ENCODE measurements at places on chromosomes 11 and 22.

- peak; percentile 19 for DNase-seq
Observed at GRCh38 chr11:20355221-20356219, 8.0 kb upstream of the HTATIP2 start.

DNA sequence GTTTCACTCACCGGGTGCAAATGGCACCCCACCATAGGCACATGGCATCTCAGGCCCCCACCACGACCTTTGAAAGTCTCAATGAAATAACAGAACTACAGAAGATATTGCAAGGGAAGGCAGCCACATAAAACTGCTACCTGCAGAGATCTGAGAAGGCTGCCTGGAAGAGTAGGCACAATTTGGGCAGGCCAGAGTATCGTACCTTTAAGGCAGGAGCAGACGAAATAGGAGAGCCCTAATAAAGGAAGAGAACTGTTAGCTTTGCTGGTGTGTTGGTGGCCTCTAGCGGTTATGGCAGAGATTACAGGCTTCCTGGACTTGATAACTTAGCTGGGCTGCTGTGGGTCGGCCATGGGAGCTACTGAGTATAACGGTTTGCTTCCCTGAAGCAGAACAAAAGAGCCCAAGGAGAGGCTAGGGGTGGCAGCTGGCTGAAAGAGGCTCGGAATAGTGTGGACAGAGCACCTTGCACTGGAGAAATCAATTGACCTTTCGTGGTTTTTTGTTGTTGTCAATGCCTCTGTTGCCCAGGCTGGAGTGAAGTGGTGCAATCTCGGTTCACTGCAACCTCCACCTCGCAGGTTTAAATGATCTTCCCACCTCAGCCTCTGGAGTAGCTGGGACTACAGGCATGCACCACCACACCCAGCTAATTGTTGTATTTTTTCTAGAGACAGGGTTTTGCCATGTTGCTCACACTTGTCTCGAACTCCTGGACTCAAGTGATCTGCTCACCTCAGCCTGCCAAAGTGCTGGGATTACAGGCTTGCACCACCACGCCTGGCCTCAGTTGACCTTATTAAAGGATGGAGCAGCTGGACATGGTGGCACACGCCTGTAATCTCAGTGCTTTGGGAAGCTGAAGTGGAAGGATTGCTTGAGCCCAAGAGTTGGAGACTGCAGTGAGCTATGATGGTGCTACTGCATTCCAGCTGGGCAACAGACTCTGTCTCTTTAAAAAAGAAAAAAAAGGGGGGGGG, 4.8 kb downstream of the SDF2L1 start:
- DNase-seq: peak; percentile 47

DNA sequence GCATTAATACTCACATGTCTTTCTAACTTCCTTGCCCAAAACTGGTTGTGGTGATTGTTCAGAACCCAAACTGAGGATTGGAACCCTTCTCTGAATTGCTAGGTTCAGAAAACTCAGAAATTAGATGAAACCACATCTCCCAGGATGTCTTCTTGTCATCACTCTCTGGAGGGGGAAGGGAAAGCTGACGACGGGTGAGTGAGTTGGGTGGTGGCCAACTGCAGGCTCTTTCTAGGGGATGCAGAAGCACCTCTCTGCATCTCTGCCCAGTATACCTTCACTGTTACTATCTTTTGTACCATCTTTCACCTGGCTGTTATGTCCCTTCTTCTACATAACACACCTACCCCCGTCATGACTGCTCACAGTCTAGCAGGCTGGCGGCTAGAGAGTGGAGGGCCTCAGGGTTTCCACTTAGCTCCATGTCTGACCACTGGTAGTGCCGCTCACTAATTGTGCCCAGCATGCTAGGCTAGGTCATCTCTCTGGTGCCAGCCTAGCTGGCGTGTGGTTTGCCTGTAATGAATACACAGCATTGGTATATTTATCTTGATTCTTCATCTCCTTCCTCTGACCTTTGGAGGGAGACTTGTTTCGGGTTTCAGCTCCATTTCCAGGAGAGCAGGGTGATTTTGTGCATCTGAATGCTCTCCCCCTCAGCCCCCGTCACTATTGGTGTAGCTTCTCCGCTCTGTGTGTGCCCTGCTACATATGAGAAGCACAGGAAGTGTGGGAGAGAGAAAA, 7.3 kb downstream of the GRAMD1B start:
- DNase-seq: no peak

- DNase-seq: no peak
Observed at GRCh38 chr11:69605737-69606526, 35.0 kb upstream of the CCND1 start.

DNA sequence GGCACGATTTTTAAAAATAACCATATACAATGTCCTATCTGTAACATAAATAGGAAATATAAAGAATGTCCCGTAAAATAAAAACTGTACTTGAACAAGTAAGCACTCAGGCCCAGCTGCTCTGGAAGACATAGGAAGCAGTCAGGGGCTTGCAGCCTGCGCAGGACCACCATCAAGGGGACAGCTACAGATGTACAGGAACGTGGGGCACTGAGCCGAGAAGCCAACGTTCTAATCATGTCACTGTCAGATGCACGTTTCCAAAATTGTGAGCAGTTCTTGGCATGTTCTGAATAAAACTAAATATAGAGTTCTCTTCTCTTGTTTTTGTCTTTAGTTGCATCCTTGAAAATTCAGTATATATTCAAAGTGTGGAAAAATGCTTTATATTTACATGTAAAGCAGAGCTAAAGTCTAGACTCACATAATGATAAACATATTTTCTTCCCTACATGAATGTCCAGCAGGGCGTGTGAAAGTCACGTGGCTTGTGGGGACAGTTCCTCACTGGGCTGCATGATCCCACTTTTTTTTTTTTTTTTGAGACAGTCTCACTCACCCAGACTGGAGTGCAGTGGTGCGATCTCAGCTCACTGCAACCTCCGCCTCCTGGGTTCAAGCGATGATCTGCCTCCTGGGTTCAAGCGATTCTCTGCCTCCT, 28.4 kb upstream of the TSPAN18 start:
- DNase-seq: no peak

GRCh38 chr11:85749884-85750283, 61.1 kb downstream of the SYTL2 start:
- no peak for DNase-seq

DNA sequence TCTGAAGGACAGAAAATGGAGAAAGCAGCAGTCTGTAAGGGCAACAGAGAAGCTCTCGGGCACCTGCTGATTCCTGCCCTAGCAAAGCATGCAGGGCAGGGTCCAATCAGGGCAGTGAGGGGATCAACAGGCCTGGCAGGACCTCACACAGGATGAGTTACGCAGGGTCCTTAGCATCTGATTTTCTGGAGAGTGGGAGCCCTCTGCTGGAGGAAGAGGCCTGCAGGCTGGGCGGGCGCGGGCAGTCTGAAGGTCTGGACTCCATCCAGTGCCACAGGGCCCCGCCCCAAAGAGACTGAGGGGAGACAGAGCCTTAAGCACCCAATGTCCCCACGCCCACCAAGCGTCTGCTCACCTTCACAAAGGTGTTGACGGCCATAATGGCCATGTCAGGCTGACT, 28.9 kb downstream of the AP1B1 start:
- DNase-seq: no peak

DNA sequence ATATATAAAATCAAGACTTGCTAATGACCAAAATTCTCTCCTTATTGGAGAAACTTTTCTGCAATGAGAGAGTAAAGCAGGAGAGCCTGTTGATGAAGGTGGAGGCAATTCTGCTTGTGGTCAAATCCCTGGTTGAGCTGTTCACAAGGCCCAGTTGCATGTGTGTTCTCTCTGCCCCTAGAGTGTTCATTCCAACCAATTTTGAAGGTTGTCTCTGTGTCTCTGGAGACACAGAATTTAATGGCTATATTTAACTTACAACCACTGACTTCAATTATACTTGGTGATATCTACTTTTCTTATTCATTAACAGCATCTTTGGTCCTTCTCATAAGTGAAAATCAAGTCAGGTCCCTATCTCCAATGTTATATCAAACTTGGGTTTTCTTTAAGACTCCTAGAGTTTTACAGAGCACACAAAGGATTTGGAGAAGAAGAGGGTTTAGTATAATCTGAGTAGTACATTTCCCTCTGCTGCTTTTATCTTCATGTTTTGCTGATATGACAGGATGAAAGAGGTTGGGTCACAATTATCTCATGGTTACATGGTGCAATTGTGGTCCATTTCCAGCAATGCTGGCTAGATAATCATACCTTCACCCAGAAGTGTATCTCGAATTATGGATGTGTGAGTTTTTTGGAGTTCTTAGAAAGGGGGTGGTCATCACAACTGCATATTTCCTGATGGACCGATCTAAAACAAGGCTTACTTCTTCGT, 4.0 kb downstream of the OOSP4A start:
- no peak for DNase-seq

DNA sequence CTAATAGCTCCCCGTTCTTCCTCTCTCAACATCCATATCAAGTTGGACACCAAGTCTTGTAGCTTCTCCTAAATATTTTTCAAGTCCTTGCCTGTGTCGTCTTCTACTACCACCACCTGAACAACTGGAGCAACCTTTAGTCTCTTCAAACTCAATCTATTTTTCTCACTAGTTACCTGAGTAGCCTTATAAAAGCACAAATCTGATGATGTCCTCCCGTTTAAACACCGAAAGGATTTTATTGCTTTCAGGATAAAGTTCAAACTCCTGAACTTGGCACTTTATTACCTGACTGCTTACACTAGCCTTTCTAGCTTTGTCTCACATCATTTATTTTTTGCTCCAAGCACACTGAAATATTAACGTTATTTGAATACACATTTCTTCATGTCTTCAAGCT, 1.3 kb upstream of the PAK1 start:
- DNase-seq: no peak

DNA sequence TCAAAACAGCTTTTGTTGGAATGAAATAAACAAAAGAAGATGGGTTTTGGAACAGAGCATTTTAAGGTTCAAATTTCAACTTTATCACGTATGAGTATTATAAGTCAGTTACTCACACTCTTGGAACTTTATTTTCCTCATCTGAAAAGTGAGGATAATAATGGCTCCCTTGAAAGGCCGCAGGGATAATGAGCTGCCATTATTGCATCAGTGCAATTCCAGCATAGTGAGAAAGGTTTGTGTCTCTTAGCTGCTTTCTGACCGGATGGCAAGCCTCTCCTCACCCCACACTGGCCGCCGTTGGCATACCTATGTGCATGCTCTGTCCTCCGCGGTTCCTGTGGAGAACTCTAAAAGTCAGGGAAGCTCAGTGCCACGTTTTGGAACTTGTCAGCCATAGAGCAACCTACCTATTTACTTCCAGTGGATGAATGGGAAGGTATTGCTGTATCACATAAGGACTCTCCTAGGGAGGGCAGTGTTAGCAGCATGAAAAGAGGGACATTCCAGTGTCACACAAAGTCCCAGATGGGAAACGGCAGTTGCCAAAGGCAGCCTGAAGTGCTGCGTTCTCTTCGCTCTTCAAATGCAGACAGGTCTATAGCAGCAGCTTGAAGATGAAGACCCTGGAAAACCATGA, 368.9 kb downstream of the NTM start:
- DNase-seq: no peak

DNA sequence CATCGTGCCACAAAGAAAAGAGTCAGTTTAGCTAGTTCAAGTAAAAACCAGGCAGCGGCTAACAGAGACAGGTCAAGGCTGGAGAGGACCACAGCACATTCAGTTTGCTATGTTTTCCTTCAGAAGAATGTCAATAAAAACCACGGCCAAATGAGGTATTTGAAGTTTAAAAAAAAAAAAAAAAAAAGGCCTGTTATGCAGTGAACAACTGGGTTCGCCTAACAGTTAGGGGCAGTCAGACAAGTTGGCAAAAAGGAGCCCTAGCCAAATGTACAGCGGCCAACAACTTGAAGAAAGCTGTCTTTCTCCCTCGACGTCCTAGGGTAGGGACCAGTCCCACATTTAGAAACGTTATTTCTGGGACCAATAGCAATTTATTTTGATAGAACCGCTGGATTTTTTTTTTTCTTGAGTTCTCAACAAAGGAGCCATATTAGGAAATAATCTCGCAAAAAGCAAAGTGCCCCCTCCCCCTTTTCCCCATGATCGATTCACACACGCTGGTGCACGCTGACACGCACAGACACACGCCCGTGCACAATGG, 237.8 kb downstream of the TTC28 start:
- DNase-seq: no peak

DNA sequence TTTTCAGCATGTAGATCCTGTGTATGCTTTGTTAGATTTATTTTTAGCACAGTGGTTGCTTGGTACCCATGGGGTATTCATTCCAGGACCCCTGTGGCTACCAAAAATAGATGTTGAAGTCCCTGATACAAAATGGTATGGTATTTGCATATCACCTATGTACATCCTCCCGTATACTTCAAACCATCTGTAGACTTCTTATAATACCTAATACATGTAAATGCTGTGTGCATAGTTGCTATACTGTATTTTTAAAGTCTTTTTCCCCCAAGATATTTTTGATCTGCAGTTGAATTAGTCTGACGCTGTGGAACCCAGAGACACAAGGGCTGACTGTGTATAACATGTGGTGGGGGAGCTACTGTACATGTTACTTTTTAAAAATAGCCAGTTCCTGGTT, 101.1 kb downstream of the ATXN10 start:
- DNase-seq: no peak

DNA sequence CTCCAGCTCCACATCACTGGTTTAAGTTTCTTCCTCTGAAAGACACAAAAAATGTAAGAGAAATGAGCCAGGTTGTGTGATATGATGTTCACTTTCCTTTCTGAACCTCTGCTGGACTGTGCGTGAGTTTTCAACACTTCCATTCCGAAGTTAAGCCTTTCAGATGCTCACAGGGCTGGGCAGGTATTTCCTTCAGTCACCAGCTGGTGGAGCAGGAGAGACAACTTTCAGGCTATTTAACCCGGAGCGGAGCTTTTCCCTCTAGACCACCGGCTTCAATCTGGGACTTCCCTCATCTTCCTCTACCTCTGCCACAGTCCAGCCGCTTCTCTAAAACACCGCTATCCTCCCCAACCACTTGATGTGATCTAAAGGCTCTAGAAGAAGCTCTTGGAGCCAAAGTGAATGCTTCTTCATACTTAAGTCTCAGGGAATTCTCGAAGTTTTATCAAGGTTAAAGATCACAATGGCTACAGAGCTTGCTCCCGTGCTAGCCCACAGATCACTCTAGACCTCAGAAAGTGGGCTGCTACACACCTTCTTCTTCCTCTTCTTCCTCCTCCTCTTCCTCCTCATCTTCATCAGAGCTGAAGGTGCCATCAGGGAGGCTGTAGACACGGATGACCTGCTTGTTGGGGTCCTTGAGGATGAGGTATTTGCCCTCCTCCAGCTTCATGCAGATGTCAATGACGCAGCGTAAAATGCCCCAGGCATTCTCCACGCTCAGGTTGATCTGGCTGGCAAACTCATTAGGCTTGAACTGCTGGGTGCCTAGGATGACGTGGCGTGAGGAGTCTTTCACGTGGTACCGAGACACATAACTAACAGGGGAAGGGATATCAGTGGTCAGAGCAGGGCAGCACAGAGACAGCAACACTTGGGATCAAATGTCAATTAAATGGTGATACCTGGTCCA, 4.4 kb upstream of the FOXRED2 start:
- no peak for DNase-seq

GRCh38 chr22:36668854-36669253, 34.7 kb downstream of the CACNG2 start:
- DNase-seq: no peak

- DNase-seq: no peak
Observed at GRCh38 chr11:87307101-87307500, 269.4 kb downstream of the TMEM135 start.
